Non-pigmented ciliary epithelial cell (primary cell): ENCODE measurements at places on chromosomes 4 and X.
A peak's percentile ranks its signal among the peaks of the same experiment; 100 is the strongest.

DNA sequence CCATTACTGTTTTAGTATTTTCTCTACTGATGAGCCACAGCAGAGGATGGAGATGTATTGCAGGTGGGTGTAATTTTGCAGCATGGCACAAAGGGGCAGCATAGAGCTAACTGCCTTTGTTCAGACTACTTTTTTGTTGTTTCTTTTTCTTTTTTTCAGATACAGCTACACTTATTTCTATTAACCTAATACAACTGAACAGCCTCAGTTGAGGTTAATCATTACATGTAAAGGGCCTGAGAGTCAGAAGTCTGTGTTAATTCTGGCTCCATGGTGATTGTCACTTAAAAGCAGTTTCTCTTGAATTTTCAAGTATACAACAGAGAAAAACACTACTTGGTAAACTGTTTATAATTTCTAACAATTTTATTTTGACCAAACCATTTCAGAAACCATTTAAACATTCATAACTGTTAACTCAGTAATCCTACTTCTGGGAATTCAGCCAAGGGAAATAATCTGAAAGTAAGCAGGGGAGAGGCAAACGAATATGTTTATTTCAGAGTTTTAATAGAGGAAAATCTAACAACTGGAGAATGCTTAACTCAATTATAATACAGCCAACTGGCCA lies 13.9 kb upstream of the PPEF2 start:
- no peak for DNase-seq

DNA sequence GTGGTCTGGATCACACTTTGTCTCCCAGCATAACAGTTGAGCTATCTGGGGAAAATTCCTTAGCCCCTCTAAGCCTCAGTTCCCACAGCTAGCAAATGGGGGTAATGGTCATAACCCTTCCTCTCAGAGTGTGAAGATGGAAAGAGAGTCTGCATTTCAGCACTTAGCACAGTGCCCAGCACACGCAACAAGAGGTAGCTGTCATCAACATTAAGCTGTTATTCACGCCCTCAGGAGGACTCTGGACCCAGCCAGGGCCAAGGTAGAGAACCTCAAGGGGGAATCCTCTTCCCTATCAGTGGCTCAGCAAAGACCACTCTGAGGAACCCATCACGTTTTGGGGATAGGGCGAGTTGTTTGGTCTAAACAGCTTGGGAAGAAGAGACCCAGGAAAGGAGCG lies 258.6 kb downstream of the FBXW7 start:
- DNase-seq = no peak

DNA sequence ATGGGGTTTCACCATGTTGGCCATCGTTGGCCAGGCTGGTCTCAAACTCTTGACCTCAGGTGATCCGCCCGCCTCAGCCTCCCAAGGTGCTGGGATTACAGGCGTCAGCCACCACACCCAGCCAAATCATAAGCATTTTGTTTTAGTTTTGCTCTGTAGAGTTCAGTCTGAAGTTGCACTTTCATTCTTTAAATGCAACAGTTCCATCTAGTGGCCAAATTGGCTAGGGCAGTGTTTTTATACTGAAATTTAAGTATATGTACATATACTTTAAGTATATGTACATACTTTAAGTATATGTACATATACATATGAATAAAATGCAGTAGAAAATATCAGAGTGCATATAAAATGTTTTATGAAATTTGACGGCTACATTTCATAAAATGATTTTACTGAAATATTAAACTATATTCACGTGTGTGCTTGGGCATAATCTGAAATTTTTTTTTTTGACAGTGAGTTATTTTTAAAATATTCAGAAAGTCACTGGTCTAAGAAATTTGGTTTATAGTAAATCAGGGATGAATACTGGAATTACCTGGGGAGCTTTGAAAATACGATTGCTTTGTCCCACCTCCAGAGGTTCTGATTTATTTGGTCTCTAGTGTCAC lies 145.5 kb downstream of the NWD2 start:
- DNase-seq = peak; percentile 13

- no peak for DNase-seq
These were observed 70.1 kb downstream of the PRSS12 start for GRCh38 chr4:118282692-118283091.

DNA sequence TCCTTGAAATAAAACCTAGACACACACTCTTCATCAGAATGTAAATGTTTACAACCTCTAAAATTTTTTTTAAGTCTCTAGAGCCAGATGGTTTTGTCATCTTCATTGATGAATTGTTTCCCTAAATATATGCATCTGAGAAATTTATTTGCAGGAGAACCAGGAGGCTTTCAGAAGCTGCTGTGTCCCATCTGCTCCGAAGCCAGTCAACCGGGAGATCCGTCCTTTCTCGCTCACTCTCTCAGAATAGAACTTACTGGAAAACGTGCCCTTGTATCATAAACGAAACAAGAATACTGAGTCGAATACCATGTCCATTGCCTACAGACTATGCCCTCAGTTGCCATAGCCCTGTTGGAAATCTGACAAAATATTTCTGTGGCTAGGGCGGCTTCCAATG lies 103.5 kb downstream of the SLC34A2 start:
- DNase-seq = no peak

DNA sequence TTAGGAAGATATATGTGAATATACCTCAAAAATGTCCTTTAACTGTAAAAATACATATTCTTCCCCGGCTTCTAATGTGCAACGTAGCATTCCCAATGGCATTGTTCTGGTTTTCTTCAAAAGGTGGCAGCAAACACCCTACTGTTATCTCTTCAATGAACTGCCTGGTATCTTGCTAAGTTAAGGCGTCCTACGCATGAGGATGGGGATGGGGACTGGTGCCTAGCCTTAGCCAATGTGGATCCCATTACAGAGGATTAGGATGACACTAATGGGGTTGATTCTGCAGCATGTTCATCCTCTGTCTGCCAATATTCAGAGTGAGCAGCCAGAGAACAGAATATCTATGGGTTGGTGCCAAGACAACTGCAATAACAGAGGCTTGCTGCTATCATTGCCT lies 334.9 kb upstream of the ADGRL3 start:
- no peak for DNase-seq

DNA sequence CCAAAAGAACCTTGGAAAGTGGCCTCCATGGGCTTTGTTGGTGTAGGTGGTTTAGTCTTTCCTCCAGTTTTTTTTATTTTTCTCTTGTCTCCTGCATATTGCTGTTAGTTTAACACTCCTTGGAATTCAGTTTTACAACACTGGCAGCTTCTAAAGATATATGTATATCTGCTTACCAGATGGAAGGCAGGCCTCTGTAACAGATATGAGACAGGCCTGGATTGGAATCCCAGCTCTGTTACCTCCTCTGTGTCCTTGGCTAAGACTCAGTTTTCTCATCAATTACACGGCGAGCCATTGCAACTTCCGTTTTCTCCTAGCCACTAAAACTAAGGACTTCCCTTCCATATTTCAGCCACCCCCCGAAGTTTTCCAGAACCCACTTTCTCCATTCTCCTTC lies 133.4 kb upstream of the SMAD1 start:
- no peak for DNase-seq

- DNase-seq = no peak
These were observed 10.4 kb upstream of the FAM13A start for GRCh38 chr4:89067417-89067816.

- DNase-seq = no peak
These were observed 83.1 kb upstream of the FTHL17 start for GRCh38 chrX:31154946-31155345.

- peak; percentile 37 for DNase-seq
These were observed 50.3 kb downstream of the GASK1B start for GRCh38 chr4:158122501-158122900.

- DNase-seq = no peak
These were observed 39.2 kb downstream of the TSPAN5 start for GRCh38 chr4:98619180-98619579.

GRCh38 chr4:103136671-103137445 lies 37.2 kb upstream of the BDH2 start:
- no peak for DNase-seq

DNA sequence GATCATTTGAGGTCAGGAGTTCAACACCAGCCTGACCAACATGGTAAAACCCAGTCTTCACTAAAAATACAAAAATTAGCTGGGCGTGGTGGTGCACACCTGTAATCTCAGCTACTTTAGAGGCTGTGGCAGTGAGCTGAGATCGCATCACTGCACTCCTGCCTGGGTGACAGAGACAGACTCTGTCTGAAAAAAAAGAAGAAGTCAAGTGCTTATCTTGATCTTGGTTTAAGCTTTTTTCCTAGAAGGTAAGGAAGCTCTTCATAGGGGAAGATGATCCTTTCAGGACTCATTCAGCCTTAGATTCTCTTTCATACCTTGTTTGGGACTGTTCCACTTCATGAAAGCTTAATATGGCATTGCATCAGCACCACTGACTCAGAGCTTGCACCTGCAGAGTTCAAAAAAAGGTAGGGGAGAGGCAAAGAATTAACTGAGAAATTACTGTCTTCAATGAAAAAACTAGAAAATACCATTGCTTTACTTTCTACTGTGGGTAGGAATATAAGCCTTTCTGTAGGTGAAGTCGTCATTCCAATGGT lies 70.8 kb upstream of the EPGN start:
- no peak for DNase-seq

DNA sequence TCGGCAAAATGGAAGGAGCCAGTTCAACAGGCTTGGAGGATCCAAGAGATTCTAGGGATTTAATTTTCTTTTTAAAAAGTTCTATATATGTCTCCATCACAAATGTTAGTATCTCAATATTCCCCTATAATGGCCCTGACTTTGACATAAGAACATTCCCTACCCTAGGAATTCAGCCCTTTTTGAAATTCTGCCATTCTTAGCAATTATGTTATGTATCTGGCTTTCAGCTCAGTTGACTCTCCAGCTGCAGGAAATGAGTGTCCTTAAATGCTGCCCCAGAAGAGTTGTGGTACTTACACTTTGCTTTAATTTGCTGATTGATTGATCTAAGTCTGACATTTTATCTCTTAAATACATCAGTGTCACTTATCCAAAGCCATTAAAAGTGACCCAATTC lies 1454.3 kb downstream of the FSTL5 start:
- no peak for DNase-seq

GRCh38 chrX:129737916-129738315 lies 863 bp upstream of the XPNPEP2 start:
- DNase-seq = no peak

DNA sequence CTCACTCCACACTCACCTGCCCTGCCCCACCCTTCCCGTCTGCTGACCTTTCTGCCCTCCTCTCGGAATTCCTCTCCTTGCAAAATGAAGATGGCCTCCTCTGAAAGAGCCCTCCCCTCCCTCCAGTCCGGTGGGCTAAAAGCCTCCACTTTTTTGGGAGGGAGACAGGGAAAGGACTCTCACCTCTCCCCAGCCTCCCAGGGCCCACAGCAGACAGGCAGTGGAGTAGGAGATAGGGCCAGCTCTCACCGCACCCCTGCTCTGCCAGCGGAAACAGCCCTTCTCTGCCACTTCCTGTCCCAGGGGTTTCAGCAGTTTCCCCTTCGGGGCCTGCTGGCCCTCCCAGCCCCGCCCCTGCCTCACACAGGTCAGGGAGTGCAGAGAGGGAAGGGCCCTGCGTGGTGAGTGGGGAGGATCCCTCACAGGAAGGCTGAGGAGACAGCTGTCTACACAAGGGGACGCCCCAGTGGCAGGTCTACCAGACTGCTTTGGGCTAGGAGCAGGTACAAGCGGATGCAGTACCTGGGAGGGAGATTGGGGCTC lies 18.2 kb downstream of the ELF4 start:
- DNase-seq = no peak

GRCh38 chr4:81874661-81875515 lies 403.2 kb upstream of the RASGEF1B start:
- no peak for DNase-seq

DNA sequence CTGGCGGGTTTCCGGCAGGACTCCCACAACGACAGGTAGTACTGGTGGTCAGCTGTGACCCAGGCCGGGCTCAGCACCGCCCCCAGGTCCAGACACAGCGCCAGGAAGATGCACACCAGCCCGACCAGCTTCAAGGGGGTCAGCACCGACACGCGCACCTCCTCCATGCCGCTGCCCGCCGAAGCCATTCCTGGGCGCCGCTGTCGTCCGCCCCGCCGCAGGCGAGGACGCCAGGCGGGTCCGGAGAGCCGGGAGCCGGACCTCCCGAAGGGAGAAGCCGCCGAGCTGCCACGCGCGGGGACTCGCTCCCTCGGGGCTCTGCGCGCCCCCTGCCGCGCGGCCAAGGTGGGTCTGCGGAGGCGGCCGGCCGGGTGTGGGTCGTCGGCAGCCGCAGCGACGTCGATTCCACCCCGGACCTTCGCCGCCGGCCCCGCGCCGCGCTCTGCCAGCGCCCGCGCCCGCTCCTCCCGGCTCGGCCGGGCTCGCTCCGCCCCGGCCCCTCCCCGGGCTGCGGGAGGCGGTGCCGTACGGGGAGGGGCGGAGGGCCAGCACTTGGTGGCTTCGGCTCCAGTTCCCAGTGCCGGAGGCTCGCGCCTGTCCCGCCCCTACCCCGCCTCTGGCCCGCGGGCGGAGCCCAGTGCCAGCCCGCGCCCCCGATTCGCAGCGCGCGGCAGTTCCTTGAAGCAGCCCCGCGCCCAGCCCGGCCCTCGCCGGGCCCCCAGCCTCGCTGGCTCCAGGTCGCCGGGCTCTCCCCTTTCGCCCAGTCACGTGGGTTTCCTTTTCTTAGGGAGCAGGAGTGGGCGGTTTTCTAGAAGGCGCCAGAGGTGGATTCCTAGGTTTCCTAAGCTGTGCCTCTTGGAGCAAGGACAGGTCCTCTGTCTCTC lies at the start of gene TMEM47:
TMEM47 (minus strand) TSS at position 444 of the 884 bp plus-strand sequence; CDS start at position 188, 256 bp downstream.
- no peak for DNase-seq

DNA sequence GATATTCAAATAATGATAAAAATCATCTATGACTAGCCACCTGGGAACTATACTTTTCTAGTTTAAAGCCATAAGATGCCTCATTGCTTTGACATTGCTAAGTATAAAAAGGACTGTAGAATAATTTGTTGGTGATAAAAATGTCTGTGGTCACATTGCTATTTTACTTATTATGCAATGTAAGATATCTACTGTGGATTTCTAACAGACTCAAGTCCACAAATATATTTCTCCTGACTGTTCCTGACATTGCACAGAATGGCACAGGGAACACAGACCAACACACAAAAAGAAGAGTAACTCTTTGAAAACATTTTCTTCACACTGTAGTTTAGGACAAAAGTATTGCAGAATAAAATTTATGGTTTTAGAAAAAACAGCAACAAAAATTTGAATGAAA lies 2.2 kb upstream of the TMPRSS11E start:
- no peak for DNase-seq
